ENCODE measurements at places on chromosomes 12 and 14. TPM values are rescaled to one million over a fixed set of nuclear protein-coding genes. Genes with fewer than 3 reads are reported as not detected.

GRCh38 chr12:64782191-64782876 is 23.1 kb upstream of the GNS start:
- peaks cover 12% of the 10 kb centered on the region for H3K4me1 ChIP-seq
- H3K27me3 ChIP-seq = no peaks in the 10 kb centered on the region
- peak overlapping the region; percentile 57 for H3K4me3 ChIP-seq
- no peak for DNase-seq

- no peaks in the 10 kb centered on the region for H3K36me3 ChIP-seq
- H3K27me3 ChIP-seq = no peaks in the 10 kb centered on the region
- no peak overlapping the region for H3K27ac ChIP-seq
- no peak overlapping the region for H3K4me3 ChIP-seq
Observed at GRCh38 chr14:91237219-91237618, 7.3 kb downstream of the GPR68 start.

- DNase-seq = no peak
- no peaks in the 10 kb centered on the region for H3K27me3 ChIP-seq
- H3K36me3 ChIP-seq = no peaks in the 10 kb centered on the region
- H3K4me1 ChIP-seq = peaks cover 9% of the 10 kb centered on the region
Observed at GRCh38 chr14:94368956-94369355, 19.4 kb downstream of the SERPINA1 start.

GRCh38 chr12:112175361-112176155 is 50.2 kb downstream of the TRAFD1 start:
- H3K27ac ChIP-seq = no peak overlapping the region
- H3K36me3 ChIP-seq = no peaks in the 10 kb centered on the region
- DNase-seq = no peak

GRCh38 chr12:100295764-100296555 is 29.0 kb downstream of the SCYL2 start:
- no peaks in the 10 kb centered on the region for H3K4me1 ChIP-seq
- no peak overlapping the region for H3K27ac ChIP-seq
- H3K36me3 ChIP-seq = peaks cover 4% of the 10 kb centered on the region
- H3K27me3 ChIP-seq = no peaks in the 10 kb centered on the region

DNA sequence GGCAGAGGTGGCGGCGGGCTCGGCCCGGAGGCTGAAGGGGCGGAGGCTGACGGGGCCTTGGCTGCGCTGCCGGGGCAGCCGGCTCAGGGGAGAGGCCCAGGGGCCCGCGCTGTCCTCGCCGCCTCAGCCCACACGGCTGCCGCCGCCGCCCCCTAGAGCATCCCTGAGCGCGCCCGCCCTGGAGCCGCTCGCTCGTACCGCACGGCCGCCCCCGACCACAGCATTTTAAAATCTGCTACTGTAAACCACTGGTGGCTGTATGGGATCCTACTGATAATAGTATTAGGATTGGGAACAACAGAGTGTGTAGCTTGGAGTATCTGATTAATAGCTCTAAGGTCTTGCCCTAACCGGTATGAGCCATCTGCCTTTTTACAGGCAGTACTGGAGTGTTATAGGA is 22.2 kb upstream of the EDDM3A start:
- no peak overlapping the region for H3K27ac ChIP-seq
- peaks cover 23% of the 10 kb centered on the region for H3K27me3 ChIP-seq
- no peaks in the 10 kb centered on the region for H3K4me1 ChIP-seq
- H3K36me3 ChIP-seq = no peaks in the 10 kb centered on the region
- no peak for DNase-seq
- H3K4me3 ChIP-seq = no peak overlapping the region

DNA sequence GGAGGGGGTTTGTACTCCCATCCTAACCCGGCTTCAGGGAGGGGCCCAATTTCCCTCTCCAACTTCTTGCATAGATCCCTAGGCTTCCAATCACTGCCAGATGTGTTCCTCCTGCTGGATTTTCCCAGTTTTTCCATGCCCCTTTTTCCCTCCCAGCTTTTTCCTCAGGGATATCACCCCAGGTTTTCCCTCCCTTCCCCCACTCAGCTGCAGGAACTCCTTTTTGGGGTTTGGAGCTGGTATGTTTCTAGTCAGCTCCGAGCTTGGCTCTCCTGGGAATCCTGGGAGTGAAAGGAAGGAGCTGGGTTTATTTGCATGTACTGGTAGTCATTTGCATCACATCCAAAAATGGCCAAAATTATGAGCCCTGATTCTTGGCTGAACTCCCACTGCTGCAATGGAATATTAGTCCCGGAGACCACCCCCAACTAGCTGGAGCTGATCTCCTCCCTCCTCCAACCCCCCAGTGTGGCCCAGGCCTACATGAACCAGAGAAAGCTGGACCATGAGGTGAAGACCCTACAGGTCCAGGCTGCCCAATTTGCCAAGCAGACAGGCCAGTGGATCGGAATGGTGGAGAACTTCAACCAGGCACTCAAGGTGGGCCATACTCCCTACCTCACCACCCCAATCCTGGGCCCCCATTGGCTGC is 1.4 kb upstream of the RDH5 start:
- no peaks in the 10 kb centered on the region for H3K27me3 ChIP-seq
- H3K4me1 ChIP-seq = peaks cover 60% of the 10 kb centered on the region
- H3K36me3 ChIP-seq = 0 out of 2 replicates have a peak, but pooled peaks cover 2% of the 10 kb centered on the region

GRCh38 chr12:114666746-114667668 is 17.0 kb downstream of the TBX3 start:
- H3K4me3 ChIP-seq = no peak overlapping the region
- no peaks in the 10 kb centered on the region for H3K36me3 ChIP-seq
- H3K27ac ChIP-seq = no peak overlapping the region
- peaks cover 2% of the 10 kb centered on the region for H3K4me1 ChIP-seq
- DNase-seq = no peak

- H3K36me3 ChIP-seq = no peaks in the 10 kb centered on the region
- H3K27me3 ChIP-seq = no peaks in the 10 kb centered on the region
- no peaks in the 10 kb centered on the region for H3K4me1 ChIP-seq
- no peak overlapping the region for H3K4me3 ChIP-seq
- no peak for DNase-seq
- no peak overlapping the region for H3K27ac ChIP-seq
Observed at GRCh38 chr12:85423947-85424346, 143.9 kb downstream of the ALX1 start.

DNA sequence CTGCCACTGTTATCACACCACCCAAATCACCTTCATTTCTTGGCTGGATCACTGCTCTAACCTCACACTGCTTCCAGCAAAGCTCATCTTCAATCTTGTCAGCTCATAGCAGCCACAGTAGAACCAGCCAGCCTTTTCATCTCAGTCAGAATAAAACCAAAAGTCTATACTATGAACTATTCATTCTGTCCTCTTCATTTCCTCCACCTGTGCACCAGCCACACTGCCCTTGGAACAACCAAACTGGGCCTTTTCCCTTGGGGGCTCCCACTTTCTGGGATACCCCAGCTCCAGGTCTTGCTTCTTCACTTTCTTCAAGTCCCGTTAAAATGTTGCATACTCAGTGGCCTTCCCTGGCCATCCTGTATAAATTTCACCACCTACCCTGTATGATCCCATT is 234.4 kb upstream of the DAAM1 start:
- H3K4me3 ChIP-seq = no peak overlapping the region
- H3K4me1 ChIP-seq = no peaks in the 10 kb centered on the region
- no peak for DNase-seq
- no peaks in the 10 kb centered on the region for H3K36me3 ChIP-seq
- H3K27ac ChIP-seq = no peak overlapping the region

DNA sequence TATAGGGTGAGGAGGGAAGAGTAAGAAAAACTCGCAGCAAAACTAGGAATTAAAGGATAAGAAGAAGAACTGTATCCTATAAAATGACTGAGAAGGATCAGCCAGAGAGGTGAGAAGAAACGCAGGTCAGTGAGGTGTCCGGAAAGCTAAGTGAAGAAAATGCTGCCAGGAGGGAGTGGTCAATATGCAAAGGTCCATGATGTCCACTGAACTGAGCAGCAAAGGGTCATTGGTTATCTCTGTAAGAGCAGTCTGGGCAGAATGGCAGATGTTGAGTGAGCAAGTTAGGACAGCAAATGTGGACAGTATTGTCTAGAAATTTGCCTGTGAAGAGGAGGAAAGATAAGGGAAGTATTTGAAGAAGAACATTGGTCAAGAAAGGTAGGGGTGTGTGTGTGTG is 155.4 kb downstream of the SRGAP1 start:
- H3K4me1 ChIP-seq = no peaks in the 10 kb centered on the region
- H3K27ac ChIP-seq = no peak overlapping the region
- no peak for DNase-seq
- no peak overlapping the region for H3K4me3 ChIP-seq

Gene TPPP2
- not detected for total RNA-seq

Gene APOF
- total RNA-seq = 0.17 TPM
